GF-D8 (cell line): ENCODE measurements at places on chromosomes 2 and 18.

- no peak for DNase-seq
These were observed 503 bp downstream of the GTF3C3 start for GRCh38 chr2:196798980-196799379.

DNA sequence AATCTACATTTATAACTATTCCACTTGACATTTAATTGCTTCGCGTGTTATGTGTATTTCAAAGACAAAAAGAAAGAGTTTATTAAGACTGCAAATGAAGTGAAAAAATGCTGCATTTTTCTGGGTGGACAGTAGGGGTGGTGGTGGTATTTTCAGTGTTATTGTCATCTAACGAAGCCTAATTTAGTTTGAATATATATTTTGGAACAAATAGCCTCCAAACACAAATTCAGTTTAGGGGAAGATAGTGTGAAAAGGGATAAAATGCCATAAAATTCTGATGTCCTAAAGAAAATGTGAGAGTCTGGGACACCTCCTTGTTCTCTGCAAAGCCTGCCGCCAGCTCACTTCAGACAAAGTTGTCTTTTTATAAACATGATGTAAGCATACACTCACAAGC is 425.1 kb downstream of the NRXN1 start:
- DNase-seq, result no peak

DNA sequence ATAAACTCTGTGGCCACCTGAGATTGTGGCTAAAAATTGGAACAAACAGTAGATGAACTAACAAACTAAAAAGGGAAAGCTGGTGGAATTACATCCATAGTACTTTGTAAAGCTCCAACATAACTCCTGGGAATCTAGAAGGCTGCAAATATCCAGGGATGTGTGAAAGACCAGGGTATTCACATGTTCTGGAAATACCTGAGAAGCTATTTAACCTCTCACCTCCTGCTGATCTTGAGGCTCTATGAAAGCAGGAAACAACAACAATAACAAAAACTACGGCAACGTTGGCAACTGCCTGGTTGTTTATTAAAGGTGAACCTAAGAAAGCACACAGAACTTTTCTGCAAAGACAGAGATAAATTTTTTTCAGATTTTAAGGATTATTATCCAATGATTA is 171.3 kb downstream of the CCDC178 start:
- DNase-seq, result no peak

GRCh38 chr2:209613649-209614305 is 157.9 kb upstream of the UNC80 start:
- no peak for DNase-seq

- no peak for DNase-seq
These were observed 52.7 kb downstream of the MAP2 start for GRCh38 chr2:209476367-209477208.

DNA sequence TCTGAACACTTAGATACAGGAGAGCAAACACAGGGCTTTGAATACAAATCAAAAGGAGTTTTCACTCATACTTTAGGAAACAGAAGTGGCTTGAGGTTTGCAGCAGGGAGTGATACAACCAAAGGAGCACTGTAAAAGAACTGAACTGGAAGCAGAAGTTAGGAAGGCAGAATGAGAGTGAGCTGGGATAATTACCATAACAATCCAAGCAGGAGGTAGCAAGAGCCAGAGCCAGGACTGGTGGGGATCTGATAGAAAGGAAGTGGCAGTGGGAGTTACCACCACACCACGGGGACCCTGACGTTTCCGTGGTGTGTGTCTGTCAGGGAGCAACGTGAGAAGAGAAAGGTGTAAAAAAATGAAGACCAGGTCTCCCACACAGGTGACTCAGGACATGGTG is 81.3 kb upstream of the EPB41L3 start:
- DNase-seq, result no peak

- no peak for DNase-seq
These were observed 735.5 kb upstream of the ACVR2A start for GRCh38 chr2:147109291-147109690.

DNA sequence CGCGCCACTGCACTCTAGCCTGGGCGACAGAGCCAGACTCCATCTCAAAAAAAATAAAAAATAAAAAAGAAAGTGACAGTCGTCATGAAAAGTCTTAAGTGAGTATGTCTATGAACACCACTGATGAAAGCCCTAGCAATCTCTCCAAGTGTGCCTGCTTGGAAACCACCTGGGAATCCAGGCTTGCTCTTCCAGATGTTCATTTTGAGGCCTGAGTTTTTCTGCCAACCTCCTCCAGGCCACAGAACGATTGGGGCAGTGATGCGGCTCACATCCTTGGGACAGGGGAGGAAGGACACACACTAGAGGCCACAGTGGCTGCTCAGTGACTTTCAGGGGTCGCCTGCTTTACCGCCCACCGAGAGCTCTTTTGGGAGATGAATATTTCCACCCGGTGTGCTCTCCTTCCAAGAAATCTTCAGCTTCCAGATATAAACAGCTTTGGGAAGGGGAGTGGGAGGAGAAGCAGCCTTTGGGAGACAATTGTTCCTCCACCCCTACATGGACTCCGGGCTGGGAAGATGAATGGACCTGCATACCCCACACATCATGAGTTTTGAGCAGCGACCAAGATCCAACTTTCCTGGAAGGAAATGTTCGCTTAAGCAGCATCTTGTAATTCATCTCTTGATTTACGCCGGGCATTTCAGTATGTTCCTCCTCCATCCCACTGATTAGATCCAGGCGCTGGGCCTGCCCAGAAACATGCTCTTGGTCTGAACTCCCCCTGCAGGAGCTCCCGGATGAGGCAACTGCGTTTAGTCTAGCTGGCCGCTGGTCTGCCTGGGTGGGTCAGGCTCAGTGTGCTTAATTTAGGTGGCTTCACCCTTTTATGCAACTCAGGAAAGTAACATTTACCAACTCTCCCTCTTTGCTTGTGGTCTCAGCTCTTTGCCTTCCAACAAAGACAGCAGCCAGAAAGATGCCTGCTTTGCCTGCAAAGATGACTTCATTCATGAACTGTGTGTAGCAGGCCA is 6.2 kb upstream of the ARMC9 start:
- no peak for DNase-seq
